Muscle of back (tissue), 13 donors: ENCODE measurements at places on chromosomes 13 and 19. TPM values are rescaled to one million over a fixed set of nuclear protein-coding genes. Genes with fewer than 3 reads are reported as not detected.

The RNF17 gene
- 0.31 TPM for polyA plus RNA-seq

The FPR1 gene
- 1.4 TPM for polyA plus RNA-seq

The LILRA1 gene
- 0.29 TPM for polyA plus RNA-seq

The CHAF1A gene
- polyA plus RNA-seq: 8.2 TPM

The POLR2I gene
- 46.4 TPM for polyA plus RNA-seq

The CD33 gene
- polyA plus RNA-seq: 2.6 TPM

The HAUS8 gene
- polyA plus RNA-seq: 10.0 TPM

The S1PR5 gene
- polyA plus RNA-seq: 1.0 TPM

The ZNF649 gene
- 10.2 TPM for polyA plus RNA-seq

The CDC42EP5 gene
- polyA plus RNA-seq: 44.3 TPM

The CASP14 gene
- polyA plus RNA-seq: not detected

The TNFSF13B gene
- 3.9 TPM for polyA plus RNA-seq

The PEAK3 gene
- not detected for polyA plus RNA-seq

The CAPNS1 gene
- polyA plus RNA-seq: 460 TPM

The LRRC25 gene
- polyA plus RNA-seq: 1.2 TPM

DNA sequence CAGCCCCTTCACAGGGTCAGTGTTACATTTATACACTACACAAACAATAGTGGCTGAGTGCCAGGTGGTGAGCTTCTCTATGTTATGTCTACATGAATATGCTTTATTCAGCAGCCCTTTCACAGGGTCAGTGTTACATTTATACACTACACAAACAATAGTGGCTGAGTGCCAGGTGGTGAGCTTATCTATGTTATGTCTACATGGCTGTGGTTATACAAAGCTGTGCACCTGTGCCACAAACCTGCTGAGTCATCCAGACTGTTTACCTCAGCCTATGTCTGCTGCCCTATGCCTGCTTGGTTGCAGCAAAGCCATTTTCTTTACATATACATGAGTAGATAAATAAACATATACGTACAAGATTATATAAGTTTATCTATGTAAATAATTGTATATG lies 76.5 kb downstream of the ZNF726 start:
- DNase-seq: no peak

GRCh38 chr13:105918842-105919741 lies 616.4 kb downstream of the EFNB2 start:
- no peak for DNase-seq

GRCh38 chr19:19300613-19301012 lies 19.7 kb downstream of the SUGP1 start:
- DNase-seq: no peak

GRCh38 chr19:30606114-30607050 lies 234.2 kb downstream of the ZNF536 start:
- DNase-seq: no peak

- no peak for DNase-seq
Measured at GRCh38 chr13:27117952-27118351, 53.7 kb downstream of the USP12 start.

- DNase-seq: no peak
Measured at GRCh38 chr13:109715902-109716301, 70.5 kb downstream of the IRS2 start.

GRCh38 chr13:106961216-106961615 lies 393.3 kb upstream of the ARGLU1 start:
- DNase-seq: no peak

DNA sequence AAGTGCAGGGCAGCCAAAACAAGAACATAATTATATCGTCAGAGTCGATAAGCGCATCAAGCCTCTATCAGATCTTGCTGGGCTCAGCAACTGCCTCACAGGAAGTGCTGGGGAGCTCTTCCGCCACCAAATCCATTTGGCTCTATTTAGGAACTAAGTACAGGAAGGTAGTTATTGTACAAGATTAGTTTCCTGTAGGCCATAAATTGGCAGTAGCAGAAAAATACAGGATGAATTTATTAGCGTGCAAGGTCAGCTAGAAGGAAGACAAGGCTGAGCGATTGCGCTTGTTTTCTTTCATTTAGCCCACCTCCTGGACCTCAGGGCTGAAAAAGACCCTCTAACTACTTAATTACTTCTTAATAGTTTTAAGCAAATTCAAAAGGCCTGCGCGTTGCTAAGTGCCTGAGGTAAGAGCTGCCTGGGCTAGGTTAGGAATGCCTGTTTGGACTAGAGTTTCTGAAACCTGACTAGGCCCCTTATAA lies 118.5 kb downstream of the IRS2 start:
- no peak for DNase-seq

DNA sequence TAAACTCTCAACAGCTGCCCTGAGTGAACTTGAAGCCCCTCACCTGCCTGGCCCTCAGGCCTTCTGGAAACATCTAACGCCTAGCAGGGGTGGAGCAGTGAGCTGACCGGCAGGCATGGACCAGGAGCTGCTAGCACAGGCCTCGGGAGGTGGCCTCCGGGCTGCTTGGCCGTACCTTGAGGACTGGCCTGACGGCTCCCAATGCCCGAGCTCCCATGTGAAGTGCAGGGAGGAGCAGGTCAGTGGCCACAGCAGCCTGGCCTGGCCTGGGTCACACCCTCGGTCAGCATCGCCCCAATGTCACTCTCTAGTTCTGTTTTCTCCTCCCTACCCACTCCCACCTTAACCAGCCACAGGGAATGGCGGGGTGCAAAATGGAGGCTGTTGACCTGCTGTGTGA lies 19.0 kb downstream of the TSHZ3 start:
- no peak for DNase-seq

GRCh38 chr19:54190503-54191010 lies 551 bp upstream of the TSEN34 start:
- DNase-seq: peak; percentile 100

GRCh38 chr13:35994131-35994966 lies 136.8 kb downstream of the DCLK1 start:
- DNase-seq: peak; percentile 81

DNA sequence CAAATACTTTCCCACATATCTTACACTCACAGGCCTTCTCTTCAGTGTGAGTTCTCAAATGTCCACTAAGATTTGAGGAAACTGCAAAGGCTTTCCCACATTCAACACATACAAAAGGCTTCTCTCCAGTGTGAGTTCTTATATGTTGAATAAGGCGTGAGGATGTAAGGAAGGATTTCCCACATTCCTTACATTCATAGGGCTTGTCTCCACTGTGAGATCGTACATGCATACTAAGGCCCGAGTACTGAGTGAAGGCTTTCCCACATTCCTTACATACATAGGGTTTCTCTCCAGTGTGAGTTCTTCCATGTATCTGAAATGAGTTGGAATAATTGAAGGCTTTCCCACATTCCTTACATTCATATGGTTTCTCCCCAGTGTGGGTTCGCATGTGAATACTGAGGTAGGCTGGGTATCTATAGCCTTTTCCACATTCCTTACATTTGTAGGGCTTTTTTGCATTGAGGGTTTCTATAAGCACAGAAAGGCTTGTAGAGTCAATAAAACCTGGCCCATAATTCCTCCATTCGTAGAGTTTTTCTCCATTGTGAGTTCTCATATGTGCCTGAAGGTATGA lies 9.6 kb downstream of the ZNF426 start:
- no peak for DNase-seq

DNA sequence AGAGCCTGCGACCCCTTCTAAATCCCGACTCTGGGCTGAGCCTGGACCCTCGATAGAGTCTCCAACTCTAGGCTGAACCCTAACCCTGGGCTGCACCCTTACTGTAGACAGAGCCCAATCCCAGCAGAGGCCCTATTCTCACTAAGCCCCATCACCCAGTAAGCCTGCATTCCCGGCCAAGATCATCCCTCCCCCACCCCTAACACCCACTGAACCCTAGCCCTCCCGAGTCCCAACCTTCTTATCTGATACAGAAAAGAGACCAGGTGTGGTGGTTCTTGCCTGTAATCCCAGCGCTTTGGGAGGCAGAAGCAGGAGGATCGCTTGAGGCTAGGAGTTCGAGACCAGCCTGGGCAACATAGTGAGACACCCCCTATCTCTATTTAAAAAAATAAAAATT lies 2.6 kb upstream of the TNFAIP8L1 start:
- no peak for DNase-seq

- DNase-seq: no peak
Measured at GRCh38 chr13:63288576-63288975, 1872.9 kb upstream of the PCDH20 start.

DNA sequence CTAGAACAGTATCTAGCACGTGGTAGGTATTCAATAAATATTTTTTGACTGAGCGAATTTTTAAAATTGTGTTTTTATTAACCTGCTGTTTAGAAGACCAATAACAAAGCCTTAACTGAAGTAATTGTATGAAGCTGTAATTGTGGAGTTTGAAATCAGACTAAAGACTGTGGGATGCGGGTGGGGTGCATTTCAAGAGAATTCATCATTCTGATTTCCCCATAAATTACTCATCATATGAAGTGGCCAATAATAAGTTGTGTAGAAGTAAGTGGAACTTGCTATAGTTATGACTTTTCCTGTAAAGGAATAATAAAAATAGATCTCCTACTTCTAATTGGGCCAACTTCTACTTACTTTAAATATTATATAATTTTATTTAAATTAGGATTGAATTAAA lies 449.3 kb downstream of the PCDH9 start:
- no peak for DNase-seq

- no peak for DNase-seq
Measured at GRCh38 chr13:21413013-21413412, 46.1 kb downstream of the ZDHHC20 start.

DNA sequence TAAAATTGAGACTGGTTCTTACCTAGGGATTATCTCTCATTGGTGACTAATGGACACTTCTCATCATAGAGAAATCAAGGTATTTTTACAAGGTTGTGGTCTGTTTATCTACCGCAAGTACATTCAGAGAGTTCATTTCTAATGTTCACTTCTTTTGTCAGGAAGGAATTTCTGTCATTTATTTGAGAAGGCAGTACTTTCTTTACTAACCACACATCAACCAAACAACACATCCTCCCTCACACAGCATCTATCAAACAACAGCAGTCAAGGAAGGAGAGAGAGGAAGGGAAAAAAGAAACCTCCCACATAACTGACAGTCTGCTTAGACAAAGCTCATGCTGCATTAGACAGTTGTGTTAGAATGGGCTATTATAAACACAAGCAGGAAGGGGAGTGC lies 182.3 kb upstream of the KLF12 start:
- no peak for DNase-seq

DNA sequence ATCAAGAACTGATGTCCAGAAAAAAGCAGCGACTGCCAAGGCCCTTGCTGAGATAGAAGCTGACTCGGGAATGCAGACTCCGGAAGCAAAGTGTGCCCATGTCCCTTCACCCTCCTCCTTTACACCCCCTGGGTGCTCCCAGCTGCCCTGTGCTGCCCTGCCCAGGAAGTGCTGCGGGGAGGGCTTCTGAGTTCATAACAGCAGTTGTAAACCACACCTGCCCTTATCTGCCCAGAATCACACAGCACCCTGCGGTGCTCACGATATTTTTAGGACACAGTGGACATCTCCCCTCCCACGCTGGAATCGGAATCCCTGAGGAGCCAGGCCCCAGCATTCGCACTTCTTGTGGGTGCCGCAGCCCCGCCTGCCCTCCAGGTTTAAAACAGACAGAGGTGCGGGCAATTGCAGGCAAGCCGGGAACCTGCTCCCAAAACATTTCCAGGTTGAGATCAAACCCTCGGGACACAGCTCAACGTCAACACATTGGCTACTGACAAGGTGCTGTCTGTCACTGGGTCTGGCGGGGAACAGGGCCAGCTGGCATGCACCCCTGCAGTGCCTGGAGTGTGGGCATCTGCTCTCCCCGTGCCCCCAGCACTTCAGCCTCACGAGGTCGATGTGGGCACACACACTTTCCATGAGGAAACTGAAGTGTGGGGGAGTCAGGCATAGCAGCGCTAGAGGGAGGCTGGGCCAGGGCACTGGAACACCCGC lies 36.8 kb downstream of the RAB20 start:
- DNase-seq: no peak
